Left renal pelvis (tissue), 4 donors: ENCODE measurements at places on chromosomes 5 and 9. TPM values are rescaled to one million over a fixed set of nuclear protein-coding genes. Genes with fewer than 3 reads are reported as not detected.

Gene C5
- 10.7 TPM for polyA plus RNA-seq

DNA sequence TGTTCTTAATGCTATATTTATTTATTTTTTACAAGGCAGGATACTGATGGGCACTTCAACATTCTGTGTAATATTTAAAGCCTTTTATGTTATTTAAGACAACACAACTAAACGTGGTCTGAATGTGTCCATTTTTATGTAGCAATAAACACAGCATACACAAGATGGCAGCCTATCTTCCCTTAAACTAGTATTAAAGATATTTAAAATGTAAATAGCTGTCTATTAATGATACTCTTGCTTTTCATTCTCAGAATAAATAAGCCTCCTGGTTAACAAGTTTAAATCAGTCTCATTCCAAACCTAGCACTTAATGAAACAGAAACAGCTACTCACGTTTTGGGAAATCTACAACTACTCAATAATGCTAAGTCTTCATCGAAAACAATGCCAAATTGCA lies 315.7 kb downstream of the MCTP1 start:
- no peak for DNase-seq

DNA sequence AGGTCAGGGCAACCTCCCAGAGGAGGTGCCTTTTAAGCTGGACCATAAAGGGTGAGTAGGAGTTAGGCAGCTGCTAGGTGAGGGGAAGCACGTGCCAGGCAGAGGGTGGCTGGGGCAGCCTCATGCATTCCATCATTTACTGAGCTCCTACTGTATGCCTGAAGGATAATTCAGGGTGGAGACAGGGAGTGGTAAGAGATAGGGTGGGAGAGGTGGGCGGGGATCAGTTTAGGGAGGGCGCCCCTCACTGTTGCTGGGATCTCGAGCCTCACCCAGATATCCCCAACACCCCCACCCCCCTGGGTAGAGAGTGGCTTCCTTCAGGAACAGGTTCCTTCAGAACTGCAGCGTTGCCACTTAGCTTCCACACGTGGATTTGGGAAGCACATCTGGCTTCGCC lies 74.5 kb upstream of the ASS1 start:
- DNase-seq: no peak

- DNase-seq: no peak
Measured at GRCh38 chr5:124825250-124825982, 79.0 kb upstream of the ZNF608 start.

DNA sequence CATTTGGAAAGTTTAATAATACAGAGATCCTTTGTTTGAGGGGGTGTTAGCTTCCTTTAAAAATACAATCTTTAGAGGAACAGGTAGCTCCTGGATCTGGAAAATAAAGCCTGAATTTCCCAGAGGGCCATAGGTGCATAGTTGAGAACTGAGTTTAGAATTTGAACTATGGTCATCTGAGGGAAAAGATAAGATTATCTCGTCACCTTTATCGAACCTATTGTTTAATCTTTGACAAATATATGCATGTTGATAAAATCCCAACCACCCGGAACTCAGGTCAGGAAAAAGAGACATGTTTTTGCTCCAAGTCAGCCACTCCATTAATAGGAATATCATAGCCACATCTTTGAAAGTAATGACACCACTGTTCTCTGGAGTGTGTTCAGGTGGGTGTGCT lies 91.7 kb upstream of the FAM169A start:
- no peak for DNase-seq

DNA sequence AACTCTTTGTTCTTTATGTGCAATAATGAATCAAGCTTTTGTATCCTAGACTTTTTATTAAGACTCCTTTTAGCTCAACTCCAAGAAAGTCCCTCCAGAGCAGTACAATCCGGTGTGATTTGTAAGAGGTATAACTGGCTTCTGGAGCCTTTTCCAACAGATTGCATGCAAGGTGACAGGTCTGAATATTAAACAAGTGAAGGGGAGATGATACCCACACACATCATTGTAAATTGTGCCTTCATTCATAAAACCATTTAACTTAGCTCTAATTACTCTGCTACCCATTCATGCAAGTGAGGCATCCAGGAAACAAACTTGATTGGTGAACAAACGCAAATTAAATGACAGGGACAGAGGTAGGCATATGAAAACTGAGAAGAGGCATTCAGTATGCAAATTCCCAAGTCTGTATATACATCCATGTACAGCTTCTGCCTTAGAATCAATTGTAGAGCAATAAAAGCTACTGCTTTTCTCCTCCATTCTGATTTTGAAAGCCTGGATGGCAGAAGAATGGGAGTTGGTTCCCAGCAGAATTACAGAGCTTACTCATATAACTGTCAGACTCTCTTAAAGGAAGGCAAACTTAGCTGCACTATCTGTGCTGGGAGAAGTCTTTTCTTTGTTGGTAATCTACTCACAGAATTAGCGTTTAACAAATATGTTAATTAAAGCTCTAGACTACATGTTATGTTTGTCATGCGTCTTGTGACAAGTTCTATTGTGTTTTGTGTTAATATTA lies 261.0 kb upstream of the CDH6 start:
- no peak for DNase-seq

GRCh38 chr5:59769832-59770231 lies 123.7 kb downstream of the PDE4D start:
- DNase-seq: no peak

DNA sequence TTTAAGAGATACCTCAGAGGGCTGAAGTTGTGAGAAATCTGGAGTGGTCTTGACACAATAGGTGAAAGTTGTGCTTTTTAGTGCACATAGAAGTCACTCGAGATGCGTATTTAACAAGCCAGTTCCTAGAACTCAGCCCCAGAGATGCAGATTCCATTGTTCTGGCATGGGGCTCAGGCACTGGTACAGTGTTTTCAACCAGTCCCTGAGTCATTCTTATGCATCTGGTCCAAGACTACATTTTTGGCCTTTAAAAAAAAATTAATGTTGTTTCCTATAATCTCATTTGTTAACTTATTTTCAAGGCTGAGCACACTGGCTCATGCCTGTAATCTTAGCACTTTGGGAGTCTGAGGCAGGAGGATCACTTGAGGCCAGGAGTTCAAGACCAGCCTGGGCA lies 29.6 kb downstream of the PTTG1 start:
- no peak for DNase-seq

- DNase-seq: no peak
Measured at GRCh38 chr5:143801252-143801939, 10.6 kb upstream of the HMHB1 start.

DNA sequence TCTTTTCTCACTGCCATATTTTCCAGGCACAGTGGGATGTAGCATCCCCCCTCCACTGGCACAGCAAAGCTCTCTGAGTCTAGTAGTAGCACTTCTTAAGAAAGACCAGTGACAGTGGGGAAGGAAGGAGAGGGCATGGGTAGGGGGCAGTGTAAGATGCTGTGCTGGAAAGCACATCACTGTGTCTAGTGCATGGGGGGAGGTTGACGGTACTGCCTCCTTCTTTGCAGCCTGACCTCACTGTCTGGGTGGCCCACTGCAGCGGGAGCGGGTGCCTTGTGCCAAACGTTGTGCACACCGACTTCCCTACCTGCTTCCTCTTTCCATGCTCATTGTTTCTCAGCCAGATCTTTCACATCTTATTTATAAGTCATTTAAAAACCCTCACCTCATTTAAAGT lies 91.8 kb downstream of the PDE8B start:
- DNase-seq: no peak

- no peak for DNase-seq
Measured at GRCh38 chr5:113340537-113340936, 94.3 kb downstream of the TSSK1B start.
